ENCODE measurements at places on chromosomes 11 and 22. TPM values are rescaled to one million over a fixed set of nuclear protein-coding genes. Genes with fewer than 3 reads are reported as not detected.

GRCh38 chr11:14908214-14908880 is 16.3 kb upstream of the CYP2R1 start:
- DNase-seq, result no peak
- no peak overlapping the region for H3K4me3 ChIP-seq
- peaks cover 10% of the 10 kb centered on the region for H3K27me3 ChIP-seq
- H3K4me1 ChIP-seq, result peaks cover 5% of the 10 kb centered on the region
- no peak overlapping the region for H3K27ac ChIP-seq
- no peaks in the 10 kb centered on the region for H3K36me3 ChIP-seq

DNA sequence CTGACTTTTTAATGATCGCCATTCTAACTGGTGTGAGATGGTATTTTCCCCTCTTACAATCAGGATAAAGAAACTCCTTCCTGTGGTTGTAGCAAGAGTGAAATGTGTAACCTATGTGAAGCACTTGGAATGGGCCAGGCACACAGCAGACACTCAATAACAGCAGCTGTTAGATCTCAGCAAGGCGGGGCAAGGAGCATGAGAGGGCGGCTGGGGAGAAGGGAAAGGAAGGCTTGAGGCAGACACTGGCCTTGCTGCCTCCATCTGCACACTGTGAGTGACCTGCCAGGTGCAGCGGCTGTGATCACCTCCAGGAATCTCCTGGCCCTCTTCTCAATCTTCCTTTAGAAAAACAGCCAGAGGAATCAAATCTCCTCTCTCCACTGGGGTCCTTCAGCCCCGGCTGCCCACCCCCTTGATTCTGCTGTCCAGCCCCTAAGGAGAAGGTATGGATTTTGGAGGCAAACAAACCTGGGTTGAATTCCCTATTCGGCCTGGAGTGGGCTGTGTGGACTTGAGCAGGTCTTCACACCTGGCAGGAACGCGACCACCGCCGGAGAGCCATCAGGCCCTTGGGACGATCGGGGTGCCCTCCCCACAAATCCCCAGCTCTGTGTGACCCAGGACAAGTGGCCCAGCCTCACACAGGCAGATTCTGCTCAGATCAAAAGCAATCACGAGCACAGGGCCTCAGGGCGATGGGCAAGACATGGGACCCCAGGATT is 49.0 kb downstream of the RPUSD4 start:
- peaks cover 6% of the 10 kb centered on the region for H3K4me1 ChIP-seq
- H3K36me3 ChIP-seq, result no peaks in the 10 kb centered on the region
- no peak overlapping the region for H3K4me3 ChIP-seq
- H3K27ac ChIP-seq, result no peak overlapping the region
- DNase-seq, result no peak

GRCh38 chr22:47294222-47294532 is 531.7 kb downstream of the TBC1D22A start:
- H3K4me1 ChIP-seq, result no peaks in the 10 kb centered on the region
- no peak for DNase-seq
- no peak overlapping the region for H3K27ac ChIP-seq

DNA sequence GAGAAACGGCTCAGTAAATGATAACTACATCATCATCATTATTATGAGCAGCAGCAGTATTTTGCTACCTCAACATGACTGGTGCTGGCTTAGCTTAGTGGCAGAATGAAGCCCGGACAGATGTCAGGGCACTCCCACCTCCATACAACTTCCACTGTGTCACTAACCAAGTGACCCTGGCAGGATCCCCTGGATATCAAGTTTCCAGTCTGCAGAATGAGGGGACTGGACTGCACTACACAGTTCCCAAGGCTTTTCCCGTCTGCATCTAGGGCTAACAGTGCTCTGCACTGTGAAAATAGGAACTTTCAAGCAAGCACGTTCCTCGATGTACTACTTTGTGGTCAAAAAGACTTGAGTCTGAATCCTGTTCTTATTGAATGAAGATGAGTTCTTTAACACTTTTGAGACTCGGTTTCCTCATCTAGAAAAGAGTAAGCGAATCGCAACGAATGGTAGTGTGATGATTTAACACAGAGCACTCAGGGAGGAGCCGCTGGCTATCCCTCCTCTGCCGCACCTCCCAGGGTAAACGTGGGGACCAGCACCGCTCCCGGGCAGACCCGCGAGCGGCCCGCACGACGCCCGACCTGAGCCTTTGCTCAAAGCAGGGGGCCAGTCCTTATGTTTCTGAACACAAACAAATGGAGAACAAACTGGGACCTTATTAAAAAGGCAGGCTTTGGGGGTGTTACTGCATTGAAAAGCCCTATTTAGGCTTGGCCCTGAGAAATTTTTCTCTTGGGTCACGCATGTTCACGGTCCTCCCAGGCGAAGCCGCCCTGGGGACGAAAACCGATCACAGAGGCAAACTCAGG is 910 bp downstream of the CLTCL1 start:
- H3K4me1 ChIP-seq, result peaks cover 9% of the 10 kb centered on the region
- H3K27ac ChIP-seq, result peak overlapping the region; percentile 76
- DNase-seq, result no peak
- no peaks in the 10 kb centered on the region for H3K36me3 ChIP-seq
- no peaks in the 10 kb centered on the region for H3K27me3 ChIP-seq

DNA sequence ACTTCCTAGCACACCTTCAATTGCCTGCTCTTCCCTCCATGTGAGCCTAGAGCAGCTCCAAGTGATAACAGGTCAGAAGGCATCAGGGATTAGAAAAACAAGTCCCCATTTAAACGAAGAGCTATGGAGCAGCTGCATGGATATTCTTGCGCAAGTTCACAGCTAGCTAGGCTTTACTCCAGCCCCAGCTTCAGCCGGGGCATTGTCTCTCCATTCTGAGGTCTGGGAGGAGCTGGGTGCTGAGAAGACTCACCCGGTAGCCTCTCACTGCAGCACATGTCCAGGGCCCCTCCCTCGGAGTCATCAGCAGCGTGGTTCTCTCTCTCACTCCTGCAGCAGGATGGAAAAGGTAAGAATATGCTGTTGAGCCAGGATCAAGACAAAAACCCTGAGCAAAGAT is 26.0 kb downstream of the PTPN5 start:
- H3K4me1 ChIP-seq, result peaks cover 7% of the 10 kb centered on the region
- DNase-seq, result no peak
- H3K27ac ChIP-seq, result no peak overlapping the region
- no peaks in the 10 kb centered on the region for H3K27me3 ChIP-seq
- no peaks in the 10 kb centered on the region for H3K36me3 ChIP-seq

- peak overlapping the region; percentile 14 for H3K27ac ChIP-seq
- H3K27me3 ChIP-seq, result no peaks in the 10 kb centered on the region
- peaks cover 23% of the 10 kb centered on the region for H3K4me1 ChIP-seq
- no peak for DNase-seq
- no peaks in the 10 kb centered on the region for H3K36me3 ChIP-seq
- H3K4me3 ChIP-seq, result no peak overlapping the region
Observed at GRCh38 chr22:24289114-24289513, 18.5 kb downstream of the SPECC1L start.

DNA sequence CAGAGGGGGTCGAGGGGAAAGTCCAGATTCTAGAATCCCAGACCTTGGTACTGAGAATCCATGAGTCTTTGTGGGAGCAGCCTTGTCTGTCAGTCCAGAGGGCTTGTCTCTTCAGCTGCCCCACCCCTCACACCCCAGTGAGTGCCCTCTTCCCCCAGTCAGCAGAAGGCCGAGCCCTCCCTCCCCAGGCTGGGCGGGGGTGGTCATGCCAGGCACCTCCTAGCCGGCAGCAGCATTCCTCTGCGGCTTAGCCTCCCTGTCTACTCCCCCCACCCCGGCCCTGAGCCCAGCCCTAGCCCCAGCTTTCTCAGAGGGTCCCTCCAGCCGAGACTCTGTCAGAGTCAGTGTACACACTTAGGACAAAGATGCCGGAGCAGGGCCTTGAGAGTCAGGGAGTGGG is 4.6 kb downstream of the SOX10 start:
- H3K27me3 ChIP-seq, result no peaks in the 10 kb centered on the region
- no peak overlapping the region for H3K4me3 ChIP-seq
- no peaks in the 10 kb centered on the region for H3K4me1 ChIP-seq
- H3K27ac ChIP-seq, result no peak overlapping the region

- no peak overlapping the region for H3K27ac ChIP-seq
- no peaks in the 10 kb centered on the region for H3K27me3 ChIP-seq
- no peaks in the 10 kb centered on the region for H3K36me3 ChIP-seq
- no peaks in the 10 kb centered on the region for H3K4me1 ChIP-seq
- H3K4me3 ChIP-seq, result no peak overlapping the region
Observed at GRCh38 chr11:2718817-2719438, 19.1 kb upstream of the KCNQ1OT1 start.

DNA sequence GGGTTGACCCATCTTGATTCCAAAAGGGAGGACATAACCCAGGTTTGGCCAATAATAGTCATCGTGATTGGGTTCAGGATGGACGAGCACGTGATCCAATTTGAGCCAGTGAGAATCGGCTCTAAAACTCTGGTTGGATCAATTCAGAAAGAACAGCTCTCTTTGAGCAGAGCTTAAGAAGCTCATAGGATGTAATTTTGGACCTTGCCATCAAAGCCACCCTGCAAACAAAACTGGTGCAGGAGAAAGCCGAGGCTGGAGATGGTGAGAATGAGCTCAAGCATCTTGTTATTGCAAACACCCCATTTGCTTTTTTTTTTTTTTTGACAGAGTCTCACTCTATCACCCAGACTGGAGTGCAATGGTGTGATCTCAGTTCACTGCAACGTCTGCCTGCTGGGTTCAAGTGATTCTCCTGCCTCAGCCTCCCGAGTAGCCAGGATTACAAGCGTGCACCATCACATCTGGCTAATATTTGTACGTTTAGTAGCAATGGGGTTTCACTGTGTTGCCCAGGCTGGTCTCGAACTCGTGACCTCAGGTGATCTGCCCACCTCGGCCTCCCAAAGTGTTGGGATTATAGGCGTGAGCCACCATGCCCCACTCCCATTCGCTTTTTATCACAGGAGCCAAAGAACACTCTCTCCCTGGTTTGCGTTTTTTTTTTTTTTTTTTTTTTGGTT is 13.8 kb upstream of the MIAT start:
- H3K36me3 ChIP-seq, result no peaks in the 10 kb centered on the region
- DNase-seq, result no peak
- H3K27me3 ChIP-seq, result peaks cover 2% of the 10 kb centered on the region
- no peaks in the 10 kb centered on the region for H3K4me1 ChIP-seq
- H3K4me3 ChIP-seq, result no peak overlapping the region

- H3K27me3 ChIP-seq, result no peaks in the 10 kb centered on the region
- H3K36me3 ChIP-seq, result no peaks in the 10 kb centered on the region
- H3K4me1 ChIP-seq, result peaks cover 8% of the 10 kb centered on the region
- H3K27ac ChIP-seq, result no peak overlapping the region
Observed at GRCh38 chr11:34313099-34313517, 44.7 kb downstream of the ABTB2 start.

- H3K27ac ChIP-seq, result no peak overlapping the region
- H3K4me1 ChIP-seq, result peaks cover 9% of the 10 kb centered on the region
- no peaks in the 10 kb centered on the region for H3K27me3 ChIP-seq
- peaks cover 2% of the 10 kb centered on the region for H3K36me3 ChIP-seq
- no peak for DNase-seq
Observed at GRCh38 chr11:66543263-66544107, 2.4 kb downstream of the ZDHHC24 start.

DNA sequence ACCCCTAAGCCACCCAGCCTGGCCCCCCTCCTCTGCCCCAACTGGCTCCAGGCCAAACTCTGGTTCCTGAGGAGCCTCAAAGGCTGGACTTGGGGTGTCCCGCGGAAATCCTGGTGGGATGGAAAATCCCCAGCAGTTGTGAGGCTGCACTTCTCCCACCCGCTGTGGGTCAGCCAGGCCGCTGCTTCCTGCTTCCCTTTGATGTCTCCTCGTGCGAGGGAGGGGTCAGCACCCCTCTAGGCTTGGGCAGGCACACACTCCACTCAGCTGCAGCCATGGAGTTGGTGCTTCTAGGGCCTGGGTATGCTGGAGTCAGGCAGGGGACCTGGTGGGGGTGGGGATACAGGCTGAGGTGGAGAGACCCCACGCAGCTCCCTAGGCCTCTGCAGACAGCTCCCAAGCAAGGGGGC is 12.0 kb downstream of the KCNQ1OT1 start:
- H3K27me3 ChIP-seq, result no peaks in the 10 kb centered on the region
- H3K36me3 ChIP-seq, result no peaks in the 10 kb centered on the region
- H3K4me3 ChIP-seq, result no peak overlapping the region

The BSX gene
- not detected for total RNA-seq

The TPBGL gene
- 0.54 TPM for total RNA-seq

The IRAG1 gene
- total RNA-seq, result 0.21 TPM

The OR51B5 gene
- not detected for total RNA-seq

The LSP1 gene
- total RNA-seq, result 0.90 TPM

Data from Panc1 (cell line).